ENCODE measurements at places on chromosomes 2 and 18. TPM values are rescaled to one million over a fixed set of nuclear protein-coding genes. Genes with fewer than 3 reads are reported as not detected.
A peak's percentile ranks its signal among the peaks of the same experiment; 100 is the strongest.

Gene BUB1
- 4.7 TPM for total RNA-seq

DNA sequence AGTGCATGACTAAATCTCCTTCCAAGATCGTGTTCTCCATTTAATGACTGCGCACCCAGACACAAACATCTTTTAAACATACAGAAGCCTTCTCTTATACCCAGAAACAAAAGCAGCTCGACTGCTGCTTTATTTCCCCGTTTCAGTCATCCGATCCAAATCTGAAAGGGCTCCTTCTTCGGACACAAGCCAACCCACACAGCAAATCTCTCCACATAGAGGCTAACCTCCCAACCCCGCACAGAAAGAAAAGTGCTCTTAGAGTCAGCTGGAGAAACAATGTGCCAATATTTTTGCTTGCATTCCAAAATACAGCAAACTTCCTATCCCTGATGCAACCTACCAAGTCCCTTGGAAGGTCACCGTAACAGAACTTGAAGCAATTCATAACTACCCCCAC is 29.1 kb downstream of the GAREM1 start:
- H3K27ac ChIP-seq: no peak overlapping the region
- no peak for DNase-seq
- H3K36me3 ChIP-seq: no peaks in the 10 kb centered on the region
- no peaks in the 10 kb centered on the region for H3K4me1 ChIP-seq

Gene CDH19
- total RNA-seq: not detected

Gene CPLX4
- total RNA-seq: not detected

- H3K36me3 ChIP-seq: no peaks in the 10 kb centered on the region
- H3K27me3 ChIP-seq: no peaks in the 10 kb centered on the region
- no peaks in the 10 kb centered on the region for H3K4me1 ChIP-seq
- no peak overlapping the region for H3K4me3 ChIP-seq
- no peak overlapping the region for H3K27ac ChIP-seq
- no peak for DNase-seq
These were observed 22.1 kb downstream of the INHBB start for GRCh38 chr2:120368086-120368485.

Gene ACMSD
- total RNA-seq: not detected

DNA sequence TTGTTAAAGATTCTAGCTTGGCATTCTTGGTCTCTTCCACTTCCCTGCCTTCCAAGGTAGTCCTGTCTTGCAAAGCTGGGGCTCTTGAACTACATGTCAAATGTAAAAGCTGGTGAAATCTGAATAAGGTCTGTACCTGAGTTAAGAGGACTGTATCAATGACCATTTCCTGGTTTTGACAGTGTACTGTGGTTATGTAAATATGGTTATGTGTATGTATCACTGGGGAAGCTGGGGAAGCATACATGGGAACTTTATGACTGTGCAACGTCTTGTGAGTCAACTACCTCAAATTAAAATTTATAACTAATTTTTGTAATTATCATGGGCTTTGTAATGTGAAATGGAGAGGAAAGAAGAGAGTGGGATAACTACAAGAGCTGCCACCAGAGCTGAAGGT is 81.7 kb downstream of the COL4A4 start:
- no peaks in the 10 kb centered on the region for H3K36me3 ChIP-seq
- H3K4me1 ChIP-seq: no peaks in the 10 kb centered on the region
- H3K27me3 ChIP-seq: peaks cover 14% of the 10 kb centered on the region

GRCh38 chr18:75984853-75985252 is 510.2 kb downstream of the ZNF516 start:
- H3K4me1 ChIP-seq: no peaks in the 10 kb centered on the region
- no peak overlapping the region for H3K4me3 ChIP-seq
- peaks cover 4% of the 10 kb centered on the region for H3K27me3 ChIP-seq
- H3K36me3 ChIP-seq: no peaks in the 10 kb centered on the region

DNA sequence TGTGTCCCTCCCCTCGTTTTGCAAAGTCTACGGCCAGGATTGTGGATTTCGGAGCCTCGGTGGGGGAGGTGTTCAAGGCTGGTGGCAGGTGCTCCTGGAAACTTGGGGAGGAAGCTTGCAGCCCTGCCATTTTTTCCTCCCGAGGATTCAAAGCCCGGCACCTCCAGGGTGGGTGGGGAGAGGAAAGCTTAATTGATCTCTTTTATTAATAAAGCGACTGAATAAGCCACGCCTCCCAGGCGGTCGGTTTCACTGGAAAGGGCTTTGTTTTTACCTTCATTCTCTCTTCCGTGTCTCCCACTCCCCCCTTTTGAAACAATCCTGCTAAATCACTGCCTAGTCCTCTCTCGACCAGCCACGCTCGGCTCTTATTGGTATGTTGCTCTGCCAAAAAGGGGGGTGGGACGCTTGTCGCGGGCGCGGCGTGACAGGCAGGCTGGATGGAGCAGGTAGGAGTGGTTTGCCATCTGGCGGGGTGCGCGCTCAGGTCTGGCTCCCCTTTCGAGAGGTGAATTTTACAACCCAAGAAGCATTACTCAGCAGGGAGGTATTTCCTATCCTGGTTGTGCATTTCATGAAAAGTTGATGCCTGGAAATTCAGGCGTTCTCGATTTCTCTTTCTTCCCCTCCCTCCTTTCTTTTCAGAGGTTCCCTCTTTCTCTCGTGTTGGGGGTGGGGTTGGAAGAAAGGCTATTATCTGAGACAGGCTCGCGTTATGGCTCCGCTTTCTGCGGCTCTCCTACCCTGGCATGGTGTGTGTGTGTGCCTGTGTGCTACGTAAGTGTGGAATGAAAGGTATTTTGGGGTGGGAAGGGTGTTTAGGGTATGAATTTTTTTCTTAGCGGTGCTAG is 1.4 kb downstream of the NEDD4L start:
- peaks cover 22% of the 10 kb centered on the region for H3K4me1 ChIP-seq
- peak; percentile 42 for DNase-seq
- H3K36me3 ChIP-seq: no peaks in the 10 kb centered on the region
- H3K4me3 ChIP-seq: peak overlapping the region; percentile 64
- H3K27ac ChIP-seq: no peak overlapping the region

Gene SPATA3
- not detected for total RNA-seq

Gene ST8SIA3
- not detected for total RNA-seq

Gene ACOXL
- not detected for total RNA-seq

- no peaks in the 10 kb centered on the region for H3K36me3 ChIP-seq
- H3K4me3 ChIP-seq: no peak overlapping the region
- no peak overlapping the region for H3K27ac ChIP-seq
- H3K4me1 ChIP-seq: no peaks in the 10 kb centered on the region
- no peaks in the 10 kb centered on the region for H3K27me3 ChIP-seq
These were observed 899.7 kb upstream of the VRK2 start for GRCh38 chr2:57146951-57147350.

DNA sequence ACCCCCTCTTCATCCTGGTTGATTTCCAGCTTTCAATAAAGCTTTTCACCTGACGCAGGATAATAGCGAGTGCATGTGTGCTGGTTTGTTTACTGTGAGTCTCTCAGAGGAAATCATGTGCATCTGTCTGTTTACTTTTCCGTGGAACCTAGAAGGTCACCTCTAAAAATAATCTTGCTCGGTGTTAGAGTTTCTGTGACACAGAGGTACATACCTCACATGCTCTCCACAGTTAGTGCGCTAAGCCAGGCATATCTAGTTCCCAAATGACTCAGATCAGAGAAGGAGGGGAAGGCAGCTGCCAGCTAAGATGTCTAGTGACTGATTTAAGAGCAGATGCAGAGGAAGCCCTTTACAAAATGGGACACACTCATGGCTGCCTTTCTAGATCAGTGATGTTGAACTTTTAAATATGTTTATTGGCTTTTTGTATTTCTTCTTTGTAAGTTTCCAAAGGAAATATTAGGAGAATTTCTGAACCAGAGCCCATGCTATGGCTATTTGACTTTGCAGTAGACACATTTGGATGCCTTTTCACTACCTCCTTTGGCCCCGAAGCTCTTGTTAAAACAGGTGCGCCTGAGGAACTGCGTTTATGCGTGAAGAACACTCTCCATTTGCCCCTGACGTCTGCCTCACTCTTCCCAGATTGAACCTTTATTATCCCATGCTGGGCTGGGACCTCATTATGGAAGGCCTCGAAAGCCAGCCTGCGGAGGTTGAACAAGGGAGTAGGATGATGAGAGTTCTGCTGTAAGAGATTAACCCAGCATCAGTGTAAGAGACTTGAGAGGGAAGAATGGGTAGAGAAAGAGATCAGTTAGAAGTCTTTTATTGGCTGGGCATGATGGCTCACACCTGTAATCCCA is 145.6 kb downstream of the FAM161A start:
- DNase-seq: no peak
- H3K4me1 ChIP-seq: no peaks in the 10 kb centered on the region
- H3K27ac ChIP-seq: no peak overlapping the region
- H3K36me3 ChIP-seq: no peaks in the 10 kb centered on the region
- H3K4me3 ChIP-seq: no peak overlapping the region

DNA sequence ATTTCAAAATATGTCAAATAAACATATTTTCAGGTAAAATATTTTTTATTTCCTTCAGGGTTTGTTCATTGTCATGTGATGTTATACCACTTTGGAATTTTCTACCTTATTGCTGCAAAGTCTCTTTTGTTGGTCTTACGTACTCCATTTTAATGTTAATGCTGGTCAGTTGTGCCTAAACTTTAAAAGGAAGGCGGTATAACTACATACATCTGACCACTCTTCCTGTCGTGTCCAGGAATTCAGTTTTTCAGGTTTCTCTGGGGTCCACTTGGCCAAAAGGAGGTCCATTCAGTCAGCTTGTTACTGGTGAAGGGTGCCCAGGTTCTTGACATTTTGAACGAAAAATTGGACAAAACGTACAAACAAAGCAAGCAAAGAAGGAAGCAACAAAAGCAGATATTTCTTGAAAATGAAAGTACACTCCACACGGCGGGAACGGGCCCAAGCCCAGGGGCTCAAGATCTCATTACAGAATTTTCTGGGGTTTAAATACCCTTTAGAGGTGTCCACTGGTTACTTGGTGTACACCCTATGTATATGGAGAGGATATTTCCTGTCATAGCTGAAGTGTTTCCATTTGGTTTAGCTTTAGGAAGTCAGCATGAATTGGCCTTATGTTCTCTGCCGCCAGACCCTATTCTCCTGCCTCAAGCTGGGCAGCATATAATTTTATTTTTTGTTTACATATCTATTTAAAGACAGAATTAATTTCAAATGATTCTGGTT is 471.7 kb upstream of the CDH7 start:
- H3K36me3 ChIP-seq: no peaks in the 10 kb centered on the region
- H3K27ac ChIP-seq: no peak overlapping the region
- no peaks in the 10 kb centered on the region for H3K4me1 ChIP-seq
- H3K4me3 ChIP-seq: no peak overlapping the region
